Astrocyte (in vitro differentiated cells and primary cell): ENCODE measurements at places on chromosomes 11 and 22. TPM values are rescaled to one million over a fixed set of nuclear protein-coding genes. Genes with fewer than 3 reads are reported as not detected.

IRAG1 gene
- total RNA-seq = 3.7 and 5.4 TPM in 2 replicates

GRCh38 chr22:28604966-28605761, 74.5 kb downstream of the TTC28 start:
- no peak for DNase-seq

- peak; percentile 17 for DNase-seq
Observed at GRCh38 chr11:45771193-45771565, 33.8 kb upstream of the SLC35C1 start.

DNA sequence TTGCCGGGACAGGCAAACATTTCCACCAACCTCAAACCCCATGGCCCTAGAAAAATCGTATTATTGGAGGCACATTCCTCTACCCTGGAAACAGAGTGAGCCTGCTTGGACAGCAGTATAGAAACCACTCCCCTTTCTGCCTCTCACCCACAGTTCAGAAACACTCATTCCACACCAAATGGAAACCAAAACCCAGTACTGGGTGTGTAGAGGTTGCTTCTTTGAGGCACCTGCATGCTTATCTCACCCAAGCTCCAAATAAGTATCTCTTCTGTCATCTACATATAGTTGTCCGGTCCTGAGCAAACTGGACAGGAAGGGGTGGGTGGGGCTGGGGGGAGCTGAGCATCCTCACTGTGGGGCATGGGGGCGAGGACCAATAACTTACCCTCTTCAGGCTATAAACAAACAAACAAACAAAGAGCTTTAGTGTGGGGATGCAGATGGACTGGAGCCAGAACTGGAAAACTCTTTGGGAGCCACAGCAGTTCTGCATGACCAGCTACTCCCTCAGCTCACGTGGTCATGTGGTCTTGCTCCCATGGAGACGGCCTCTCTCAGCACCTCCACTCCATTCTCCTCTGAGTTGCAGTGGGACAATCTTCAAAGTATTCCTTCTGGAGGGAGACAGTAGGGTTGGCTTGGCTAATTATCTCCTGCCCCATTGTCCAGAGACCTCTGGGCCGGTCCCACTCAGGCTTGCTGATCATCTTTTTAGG, 1.0 kb upstream of the PLAAT2 start:
- DNase-seq = no peak

DNA sequence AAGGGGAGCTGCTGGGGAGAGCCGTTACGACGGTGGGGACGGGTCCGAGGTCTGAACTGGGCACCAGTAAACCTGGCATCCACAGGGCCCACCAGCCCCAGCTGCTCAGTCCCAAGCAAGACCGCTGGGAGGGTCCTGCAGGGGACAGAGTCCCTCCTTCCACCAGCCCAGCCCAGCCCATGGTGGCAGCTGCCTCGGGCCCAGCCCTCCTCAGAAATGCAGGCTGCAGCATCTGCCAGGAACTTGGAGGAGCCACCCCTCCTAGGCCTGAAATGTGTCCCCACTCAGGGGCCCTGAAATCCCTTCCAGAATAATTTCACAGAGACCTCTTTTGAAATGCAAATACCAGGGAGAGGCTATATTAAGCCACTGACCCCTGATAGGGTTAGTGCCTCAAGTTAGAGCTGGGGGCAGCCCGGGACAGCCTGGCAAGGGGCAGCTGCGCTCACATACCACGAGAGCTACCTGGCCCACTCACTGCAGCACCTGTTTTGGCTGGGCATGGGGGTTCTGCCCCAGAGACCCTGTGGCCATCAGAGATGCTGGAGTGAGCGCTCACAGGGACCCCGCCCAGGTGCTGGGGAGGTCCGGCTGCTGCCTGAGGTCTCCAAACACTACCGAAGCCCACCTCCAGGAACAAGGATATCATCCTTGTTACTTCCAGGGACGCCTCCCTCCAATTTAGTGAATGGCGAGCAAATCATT, 53.1 kb downstream of the CELSR1 start:
- no peak for DNase-seq

LMO2 gene
- 0.67 and 1.8 TPM in 2 replicates for total RNA-seq

DNA sequence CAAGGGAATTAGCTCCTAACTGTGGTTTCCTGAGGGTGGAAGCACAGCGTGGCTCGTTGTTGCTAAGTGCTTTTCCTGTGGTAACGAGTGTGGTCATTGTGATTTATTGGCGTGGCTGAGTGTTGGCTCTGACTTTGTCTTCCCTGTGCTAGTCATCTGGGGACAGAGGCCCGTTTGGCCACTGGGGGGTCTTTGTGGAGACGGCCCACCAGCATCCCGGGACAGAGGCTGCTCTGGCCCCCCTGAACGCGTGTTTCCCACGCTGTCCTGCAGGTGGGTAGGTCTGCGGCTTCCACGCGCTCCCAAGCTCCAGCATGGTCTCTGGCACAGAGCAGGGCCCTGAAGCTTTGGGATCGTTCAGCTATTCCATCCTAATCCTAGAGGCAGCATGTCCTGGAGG, 1040.0 kb downstream of the TBC1D22A start:
- DNase-seq = no peak

MMP8 gene
- total RNA-seq = not detected in 2 replicates

DNA sequence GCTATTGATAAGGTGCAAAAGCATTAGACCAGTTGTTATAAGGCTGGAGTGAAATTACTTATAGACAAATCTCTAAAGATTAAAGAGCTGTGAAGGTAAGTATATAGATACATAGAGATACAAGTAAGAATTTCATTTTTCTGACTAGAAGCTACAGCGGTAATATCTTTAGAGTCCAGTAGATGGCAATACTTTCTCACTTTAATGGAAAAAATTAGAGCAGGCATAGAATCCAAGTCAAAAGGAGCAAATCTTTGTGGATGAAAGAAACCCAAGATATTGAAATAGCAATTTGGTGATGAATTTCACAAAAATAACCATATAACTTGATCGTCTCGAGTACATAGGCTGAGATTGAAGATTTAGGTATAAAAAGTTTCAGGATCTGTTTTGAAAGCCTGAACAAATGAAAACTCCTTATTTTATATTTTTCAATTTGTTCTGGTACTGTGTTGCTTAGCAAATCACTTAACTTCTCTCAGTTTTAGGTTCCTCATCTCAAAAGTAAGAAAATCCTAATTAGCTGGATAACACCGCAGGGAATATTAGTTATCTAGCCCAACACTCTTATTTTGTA, 81.9 kb downstream of the UVRAG start:
- DNase-seq = peak; percentile 17

DNA sequence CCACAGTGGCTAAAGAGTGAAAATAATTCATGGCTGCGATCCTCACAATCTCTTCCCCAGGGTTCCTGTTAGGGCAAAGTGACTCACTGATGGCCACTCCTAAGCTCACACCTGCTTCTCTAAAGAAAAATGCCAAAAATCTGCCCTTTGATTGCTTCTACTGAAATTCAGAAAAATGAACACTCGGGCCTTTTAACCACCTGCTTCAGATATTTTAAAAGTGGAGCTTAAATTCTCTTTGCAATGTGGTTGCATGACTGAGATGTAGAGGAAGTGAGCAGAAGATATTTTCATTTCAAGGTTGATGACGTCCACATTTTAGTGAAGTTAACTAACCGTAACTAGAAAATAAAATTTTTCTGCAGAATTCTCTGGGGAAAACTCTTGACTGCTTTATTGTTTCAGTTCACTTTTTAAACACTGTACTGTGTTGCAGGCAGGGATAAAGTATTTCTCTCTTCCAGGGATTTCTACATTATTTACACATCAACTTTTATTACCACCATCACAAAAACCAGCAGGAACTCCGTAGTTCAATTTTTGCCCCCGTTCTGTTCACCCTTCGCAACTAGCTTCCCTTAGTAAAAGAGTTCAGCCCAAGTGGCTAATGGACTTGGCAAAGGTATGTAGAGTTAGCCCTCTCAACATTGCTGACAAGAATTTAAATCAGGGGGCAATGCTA, 8.5 kb downstream of the RAB30 start:
- DNase-seq = peak; percentile 82

ADM gene
- total RNA-seq = 75.9 and 78.7 TPM in 2 replicates

GRCh38 chr11:9718147-9718546, 54.3 kb downstream of the SWAP70 start:
- no peak for DNase-seq

GRCh38 chr22:22948651-22949571, 61.3 kb downstream of the IGLL5 start:
- DNase-seq = no peak

SLC16A8 gene
- not detected in 2 replicates for total RNA-seq

DLG2 gene
- 1.8 and 2.8 TPM in 2 replicates for total RNA-seq

IGLL5 gene
- not detected in 2 replicates for total RNA-seq

CNGA4 gene
- 0.16 and 0.31 TPM in 2 replicates for total RNA-seq

RDX gene
- 128 and 132 TPM in 2 replicates for total RNA-seq

GRCh38 chr11:10622957-10623791, 54.7 kb upstream of the LYVE1 start:
- DNase-seq = no peak

DNA sequence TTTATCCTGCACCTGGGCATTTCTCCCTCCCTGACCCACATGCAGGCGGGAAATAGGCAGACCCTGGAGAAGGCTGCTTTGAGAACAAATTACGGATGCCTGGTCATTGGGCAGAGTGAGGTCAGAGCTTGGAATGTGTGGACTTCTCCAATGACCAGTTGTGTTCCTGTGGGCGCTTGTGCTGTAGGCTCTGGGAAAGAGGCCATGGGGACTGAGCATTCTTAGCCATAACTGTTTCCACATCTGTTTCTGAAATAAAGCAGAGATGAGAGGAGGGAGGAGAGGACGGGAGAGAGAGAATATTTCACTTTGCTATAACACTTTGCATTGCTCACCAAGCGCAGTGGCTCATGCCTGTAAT, 11.2 kb upstream of the TMEM184B start:
- DNase-seq = peak; percentile 95
